ENCODE measurements at places on chromosomes 6 and 20. TPM values are rescaled to one million over a fixed set of nuclear protein-coding genes. Genes with fewer than 3 reads are reported as not detected.
A peak's percentile ranks its signal among the peaks of the same experiment; 100 is the strongest.

The C6orf163 gene
- total RNA-seq, result 1.8 TPM

The PAX1 gene
- not detected for total RNA-seq

The RAB23 gene
- 68.0 TPM for total RNA-seq

The SLC52A3 gene
- total RNA-seq, result not detected

The CST5 gene
- not detected for total RNA-seq

The GOPC gene
- 42.1 TPM for total RNA-seq

The CLVS2 gene
- total RNA-seq, result not detected

The SNX21 gene
- total RNA-seq, result 50.8 TPM

The TP53TG5 gene
- under 0.01 TPM for total RNA-seq

The HMGCLL1 gene
- 0.51 TPM for total RNA-seq

The GPX5 gene
- total RNA-seq, result not detected

The C6orf52 gene
- total RNA-seq, result 0.26 TPM

- no peak for DNase-seq
Measured at GRCh38 chr6:103874575-103874974, 985.1 kb downstream of the HACE1 start.

- DNase-seq, result peak; percentile 40
Measured at GRCh38 chr6:138468320-138469015, 30.8 kb downstream of the NHSL1 start.

GRCh38 chr6:68226460-68226859 is 408.6 kb upstream of the ADGRB3 start:
- DNase-seq, result no peak

- no peak for DNase-seq
Measured at GRCh38 chr6:114588726-114589125, 245.9 kb upstream of the HS3ST5 start.

DNA sequence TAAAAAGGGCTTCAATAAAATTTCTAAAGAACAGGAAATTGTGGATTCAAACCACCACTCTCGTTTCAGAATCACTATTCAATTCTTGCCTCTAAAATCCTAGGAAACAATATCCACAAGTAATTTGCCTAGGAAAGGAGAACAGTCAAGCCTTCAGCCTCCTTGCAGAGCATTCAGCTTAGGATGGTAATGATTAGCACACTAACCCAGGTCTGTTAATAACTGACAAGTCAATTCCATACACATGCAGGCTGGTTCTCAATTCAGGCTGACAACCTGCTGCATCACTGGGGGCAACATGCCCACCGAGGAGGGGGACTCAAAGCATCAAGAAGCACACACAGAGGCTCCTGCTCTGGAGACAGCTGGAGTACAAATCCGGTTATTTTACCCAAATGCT is 57.6 kb downstream of the GMDS start:
- no peak for DNase-seq

DNA sequence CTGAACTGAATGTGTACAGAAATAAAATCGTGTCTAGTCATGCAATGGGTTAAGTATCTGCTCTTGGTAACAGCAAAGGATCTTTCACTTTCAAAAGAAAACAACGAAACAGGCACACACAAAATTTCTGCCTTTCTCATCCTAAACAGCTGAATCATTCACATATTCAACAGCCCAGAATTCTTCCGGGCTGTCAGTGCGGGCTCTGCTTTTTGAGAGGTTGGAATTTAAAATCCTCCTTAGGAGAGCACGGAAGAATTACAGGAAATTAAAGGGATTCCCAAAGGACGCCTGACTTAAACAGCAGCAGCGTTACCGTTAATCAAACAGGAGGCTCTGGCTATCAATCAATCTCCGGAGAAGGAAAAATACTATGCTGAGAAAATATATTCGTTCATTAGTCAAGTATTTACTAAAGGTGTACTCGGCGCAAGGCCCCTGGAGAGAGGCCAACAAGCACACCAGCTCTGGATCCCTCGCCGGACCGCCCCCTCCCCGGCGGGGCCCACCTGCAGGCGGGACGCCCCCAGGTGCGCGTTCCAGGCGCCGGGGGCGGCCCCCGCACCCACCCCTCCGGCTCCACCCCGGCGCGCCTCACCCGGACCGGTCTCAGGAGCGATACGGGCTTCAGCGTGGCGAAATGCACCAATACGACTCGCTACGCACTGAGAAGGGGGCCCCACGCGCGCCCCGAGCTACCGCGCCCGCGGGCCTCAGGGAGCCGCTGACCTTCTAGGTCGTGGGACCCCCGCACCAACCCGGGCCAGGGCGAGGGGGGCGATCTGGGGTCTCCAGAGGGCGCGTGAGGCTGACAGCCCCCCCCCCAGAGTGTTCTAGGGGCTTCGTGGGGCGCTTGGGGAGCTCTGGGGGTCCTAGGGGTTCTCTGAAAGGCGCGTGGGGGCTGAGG is 1.0 kb downstream of the NAPB start:
- peak; percentile 67 for DNase-seq

DNA sequence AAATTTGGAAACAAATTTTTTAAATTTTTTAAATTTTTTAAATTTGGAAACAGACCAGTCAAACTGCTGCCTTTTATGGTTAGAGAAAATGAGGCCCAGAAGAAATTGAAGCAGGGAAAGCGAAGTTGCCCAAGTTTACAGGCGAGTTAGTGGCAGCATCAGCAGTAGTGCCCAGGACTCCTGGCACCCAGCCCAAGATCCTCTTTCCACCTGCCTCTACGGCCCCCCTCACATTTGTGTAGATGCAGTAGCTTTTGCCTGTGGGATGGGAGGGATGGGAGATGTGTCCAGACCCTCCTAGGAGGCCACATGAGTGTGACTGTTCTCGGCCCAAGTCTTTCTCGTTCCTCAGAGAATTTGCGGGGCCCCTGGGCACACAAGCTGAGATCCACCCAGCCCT is 49.8 kb downstream of the HNF4A start:
- DNase-seq, result no peak

DNA sequence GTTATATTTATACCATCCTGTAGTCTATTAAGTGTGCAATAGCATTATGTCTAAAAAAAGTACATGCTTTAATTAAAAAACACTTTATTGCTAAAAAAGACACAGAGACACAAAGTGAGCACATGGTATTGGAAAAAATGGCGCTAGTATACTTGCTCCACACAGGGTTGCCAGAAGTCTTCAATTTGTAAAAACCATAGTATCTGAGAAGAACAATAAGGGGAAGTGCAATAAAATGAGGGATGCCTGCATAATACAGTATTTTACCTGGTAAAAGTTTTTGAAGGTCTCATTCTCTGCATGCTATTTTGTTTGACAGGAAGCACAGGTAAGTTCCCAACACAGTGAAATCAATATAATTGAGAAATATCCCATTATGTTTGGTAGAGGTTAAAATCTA is 1.6 kb downstream of the NOX3 start:
- DNase-seq, result no peak

DNA sequence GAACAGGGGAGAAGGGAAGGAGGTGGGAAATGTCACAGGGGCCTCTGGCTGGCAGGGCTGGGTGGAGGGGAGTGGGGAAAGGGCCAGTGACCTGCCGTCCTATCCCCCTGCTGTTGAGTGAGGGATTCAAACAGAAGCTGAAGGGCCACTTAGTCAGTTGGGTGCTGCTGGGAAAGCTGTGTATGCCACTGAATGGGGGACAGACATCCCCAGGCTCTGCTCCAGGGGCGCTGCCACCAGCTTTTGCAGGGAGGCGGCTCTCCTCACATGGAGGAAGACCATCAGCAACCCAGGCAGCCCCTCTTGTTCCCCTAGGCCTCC is 50.0 kb downstream of the MDGA1 start:
- no peak for DNase-seq

- peak; percentile 12 for DNase-seq
Measured at GRCh38 chr20:43840382-43841070, 74.1 kb upstream of the TOX2 start.

DNA sequence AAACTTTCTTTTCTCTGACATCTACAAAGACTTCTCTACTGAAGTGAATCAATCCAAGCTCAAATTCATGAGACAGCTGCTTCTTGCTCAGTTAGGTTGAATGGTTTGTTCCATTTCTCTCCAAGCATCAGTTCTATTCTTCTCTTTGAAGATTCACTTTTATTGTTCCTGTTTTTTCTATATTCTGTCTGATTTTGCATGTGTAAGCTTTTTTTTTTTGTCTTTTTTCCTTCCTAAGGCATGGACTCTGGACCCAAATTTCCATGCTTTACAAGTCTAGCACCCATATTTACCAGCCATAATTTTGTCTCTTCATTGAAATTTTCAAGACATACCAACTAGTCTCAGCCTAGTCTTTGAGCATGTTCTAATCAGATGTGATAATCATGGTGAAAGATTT is 25.9 kb upstream of the STXBP5 start:
- no peak for DNase-seq

DNA sequence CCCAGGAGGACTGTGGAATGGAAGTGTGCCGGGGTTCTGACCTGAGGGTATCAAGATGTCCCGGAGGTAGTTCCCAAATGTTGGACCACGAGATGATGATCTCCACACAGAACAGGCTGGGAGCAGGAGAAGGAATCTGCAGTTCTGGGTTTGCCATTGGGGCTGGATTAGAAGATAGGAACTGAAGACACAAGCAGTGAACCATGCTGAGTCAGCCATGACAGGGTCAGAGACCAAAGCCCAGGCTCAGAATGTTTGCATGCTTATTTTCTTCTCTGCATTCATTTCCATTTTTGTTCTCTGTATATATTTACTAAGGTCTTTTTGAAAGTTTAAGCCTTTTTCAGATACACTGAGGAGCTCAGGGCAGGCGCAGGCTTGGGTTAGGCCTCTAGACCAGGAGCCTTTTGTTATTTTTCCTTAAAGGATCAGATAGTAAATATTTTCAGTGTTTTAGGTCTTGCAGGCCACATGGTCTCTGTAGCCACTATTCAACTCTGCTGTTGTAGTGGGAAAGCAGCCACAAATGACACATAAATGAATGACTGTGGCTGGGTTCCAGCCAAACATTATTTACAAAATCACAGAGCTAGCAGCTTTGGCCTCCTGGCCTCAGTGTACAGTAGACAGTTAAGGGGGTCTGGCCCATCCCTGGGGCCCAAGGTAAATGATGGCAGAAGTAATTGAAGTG is 28.5 kb downstream of the SLC35D3 start:
- no peak for DNase-seq

DNA sequence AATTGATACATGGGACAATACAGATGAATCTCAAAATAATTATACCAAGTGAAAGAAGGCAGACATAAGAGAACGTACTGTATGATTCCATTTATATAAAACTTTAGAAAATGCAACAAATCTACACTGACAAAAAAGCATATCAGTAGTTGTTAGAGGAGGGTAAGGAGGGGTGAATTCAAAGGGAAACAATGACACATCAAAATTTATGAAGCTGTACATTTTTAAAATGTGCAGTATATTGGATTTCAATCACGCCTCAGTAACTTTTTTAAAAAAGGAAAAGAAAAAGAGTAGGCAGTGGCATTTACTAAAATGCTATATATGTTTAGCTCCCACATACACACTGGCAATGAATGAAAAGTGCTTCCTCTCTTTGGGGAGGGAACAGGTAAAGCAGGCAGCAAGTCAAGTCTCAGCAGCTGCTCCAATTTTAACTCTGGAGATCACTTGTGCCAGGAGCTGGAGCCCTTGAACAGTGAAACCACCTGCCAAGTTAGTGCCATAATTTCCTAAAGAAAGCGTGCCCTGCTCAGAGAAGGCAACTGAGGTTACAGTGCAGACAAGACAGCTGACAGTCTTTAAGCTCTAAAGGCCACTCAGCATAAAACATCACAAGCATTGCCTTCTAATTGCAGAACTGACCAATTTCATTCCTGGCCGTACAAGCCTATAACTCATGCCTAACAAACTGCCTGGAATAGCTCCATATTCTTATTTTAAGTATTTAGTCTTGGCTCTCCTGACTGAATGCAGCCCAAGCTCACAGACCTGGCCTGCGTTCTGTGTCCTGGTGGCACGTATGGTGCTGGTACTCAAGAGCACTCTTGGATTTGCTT is 10.9 kb downstream of the FKBP1A start:
- peak; percentile 39 for DNase-seq

- peak; percentile 91 for DNase-seq
Measured at GRCh38 chr6:71333697-71334096, 45.1 kb downstream of the OGFRL1 start.

- DNase-seq, result peak; percentile 43
Measured at GRCh38 chr20:64188682-64189529, 24.7 kb downstream of the MYT1 start.

DNA sequence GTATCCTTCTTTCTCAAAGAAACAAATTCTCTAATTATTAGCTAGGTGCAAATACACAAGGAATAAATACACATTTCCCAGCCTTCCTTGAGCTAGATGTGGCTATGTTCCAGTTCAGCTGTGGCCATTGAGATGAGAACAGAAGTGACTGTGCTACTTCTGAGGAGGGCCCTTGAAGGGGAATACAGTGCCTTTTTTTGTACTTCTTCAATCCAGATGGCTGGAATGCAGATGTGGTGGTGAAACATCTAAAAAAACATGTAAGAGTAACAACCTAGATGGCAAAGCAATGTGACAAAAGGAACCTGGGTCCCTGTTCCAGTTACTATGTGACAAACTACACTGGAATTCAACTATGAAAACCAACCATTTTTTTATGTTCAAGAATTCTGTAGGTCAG is 115.4 kb upstream of the DST start:
- DNase-seq, result no peak

- DNase-seq, result no peak
Measured at GRCh38 chr20:9758752-9759151, 80.1 kb downstream of the PAK5 start.

DNA sequence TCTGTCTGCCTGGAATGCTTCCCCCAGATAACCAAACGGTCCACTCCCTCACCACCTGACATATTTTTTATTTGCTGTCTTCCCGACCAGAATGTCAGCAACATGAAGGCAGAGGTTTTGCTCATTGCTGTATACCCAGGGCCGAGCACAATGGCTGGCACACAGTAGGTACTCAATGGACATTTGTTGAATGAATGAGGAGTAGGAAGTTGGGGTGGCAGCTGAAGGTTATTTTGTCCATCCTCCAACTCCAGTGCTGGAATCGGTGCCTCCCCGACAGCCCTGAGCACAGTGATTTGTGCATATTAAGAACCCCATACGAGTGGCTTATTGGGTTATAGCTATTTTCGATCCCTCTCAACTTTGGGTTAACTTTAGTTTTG is 10.3 kb downstream of the DUSP15 start:
- no peak for DNase-seq

DNA sequence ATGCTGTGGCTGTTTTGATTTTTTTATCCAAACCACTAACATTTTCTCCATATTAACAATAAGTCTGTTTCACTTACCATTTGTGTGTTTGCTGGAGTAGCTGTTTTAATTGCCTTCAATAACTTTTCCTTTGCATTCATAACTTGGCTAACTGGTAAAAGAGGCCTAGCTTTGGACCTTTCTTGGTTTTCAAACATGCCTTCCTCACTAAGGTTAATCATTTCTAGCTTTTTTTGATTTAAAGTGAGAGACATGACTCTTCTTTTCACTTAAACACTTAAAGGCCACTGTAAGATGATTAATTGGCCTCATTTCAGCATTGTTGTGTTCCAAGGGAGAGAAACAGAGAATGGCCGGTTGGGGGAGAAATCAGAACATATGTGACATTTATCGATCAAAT is 2.9 kb downstream of the WFDC12 start:
- DNase-seq, result no peak

- peak; percentile 35 for DNase-seq
Measured at GRCh38 chr6:139109558-139109957, 25.3 kb upstream of the HECA start.

Measured in fibroblast of lung (primary cell).